ENCODE measurements at places on chromosomes 3 and 15.

- no peak for DNase-seq
Measured at GRCh38 chr3:99665017-99665416, 26.6 kb downstream of the COL8A1 start.

- no peak for DNase-seq
Measured at GRCh38 chr3:14258906-14259904, 80.6 kb downstream of the LSM3 start.

GRCh38 chr3:151499168-151499567 lies 38.3 kb upstream of the IGSF10 start:
- no peak for DNase-seq

- no peak for DNase-seq
Measured at GRCh38 chr15:79065706-79066376, 24.7 kb downstream of the RASGRF1 start.

GRCh38 chr15:68511073-68511991 lies 67.5 kb upstream of the CORO2B start:
- DNase-seq, result peak; percentile 84

GRCh38 chr3:185282696-185283373 lies 29.0 kb upstream of the EHHADH start:
- DNase-seq, result peak; percentile 94

GRCh38 chr15:55257938-55258337 lies 31.7 kb downstream of the RAB27A start:
- DNase-seq, result no peak

DNA sequence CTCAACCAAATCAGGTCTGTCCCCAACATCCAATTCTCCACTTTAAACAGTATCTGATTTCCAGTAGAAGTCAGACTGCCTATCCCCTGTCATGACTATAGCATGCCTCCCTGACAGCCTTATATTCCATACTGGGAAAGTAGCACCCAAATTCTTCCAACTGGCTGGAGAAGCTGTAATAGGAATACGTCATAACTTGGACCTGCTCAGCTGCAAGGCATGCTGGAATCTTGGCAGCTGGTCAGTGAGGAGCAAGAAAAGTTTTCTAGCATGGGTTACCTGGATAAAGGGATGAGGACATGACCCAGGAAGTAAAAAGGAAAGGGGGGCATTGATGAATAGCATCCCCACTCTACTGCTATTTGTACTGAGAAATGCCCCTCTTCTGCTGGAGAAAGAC lies 8.9 kb downstream of the SEMA5B start:
- no peak for DNase-seq

DNA sequence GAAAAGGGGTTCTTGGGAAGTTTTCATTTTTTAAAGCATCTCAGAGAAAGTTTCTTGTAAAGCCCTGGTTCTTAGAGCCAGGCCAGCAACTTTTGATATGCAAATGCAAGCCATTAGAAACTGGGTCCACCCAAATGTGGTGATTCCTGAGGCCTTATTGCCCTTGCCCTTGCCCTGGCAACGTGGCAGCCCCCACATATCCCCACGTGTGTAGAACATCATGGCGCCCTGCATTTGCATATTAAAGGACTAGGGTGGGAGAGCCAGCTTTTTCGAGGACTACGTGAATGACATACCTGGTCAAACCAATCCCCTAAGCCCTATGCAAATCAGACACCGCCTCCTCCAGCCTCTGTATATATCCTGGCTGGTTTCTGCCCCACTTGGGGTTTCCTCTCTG lies 314.9 kb upstream of the NECTIN3 start:
- no peak for DNase-seq

GRCh38 chr3:15973940-15974339 lies 176.2 kb upstream of the ANKRD28 start:
- DNase-seq, result no peak

DNA sequence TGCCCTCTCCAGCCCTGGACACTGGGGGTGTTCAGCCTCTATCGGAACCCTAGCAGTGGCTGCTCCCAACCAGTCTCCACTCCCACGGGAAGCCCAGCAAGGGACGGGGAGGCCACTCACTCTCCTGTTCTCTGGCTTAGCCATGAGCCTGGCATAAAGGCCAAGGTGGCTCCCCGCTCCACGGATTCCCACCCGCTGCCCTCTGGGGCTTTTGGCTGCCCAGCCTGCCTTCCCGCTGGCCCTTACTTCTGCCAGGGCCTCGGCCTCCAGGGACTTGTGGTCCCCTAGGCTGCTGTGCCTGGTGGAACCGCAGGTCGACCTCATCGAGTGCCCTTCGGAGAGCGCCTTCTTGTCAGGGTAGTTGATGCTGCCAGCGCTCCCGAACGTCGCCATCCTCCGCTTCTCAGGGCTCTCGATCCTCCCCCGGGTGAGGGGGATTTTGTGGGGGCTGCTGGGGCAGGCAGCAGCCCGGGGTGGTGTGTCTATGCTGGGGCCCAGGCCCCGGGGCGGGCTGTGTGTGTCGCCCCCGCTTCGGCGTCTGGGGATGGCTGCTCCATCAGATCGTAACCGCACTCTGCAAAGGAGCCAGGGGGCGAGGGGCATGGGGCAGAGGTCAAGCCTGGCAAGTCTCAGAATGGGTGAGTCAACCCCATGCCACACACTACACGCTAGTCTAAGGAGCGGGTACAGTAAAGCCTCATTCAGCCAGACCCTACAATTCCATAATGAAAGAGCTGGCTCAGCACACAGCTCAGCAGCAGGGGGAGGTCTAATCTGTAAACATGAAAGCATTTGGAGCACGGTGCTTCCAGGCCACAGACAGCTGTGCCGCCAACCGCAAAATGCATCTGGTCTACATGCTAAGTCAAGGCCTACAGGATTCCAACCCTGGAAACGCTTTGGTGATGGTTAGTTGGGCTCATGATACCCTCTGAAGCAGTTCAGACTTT lies 27.3 kb upstream of the RAD18 start:
- peak; percentile 97 for DNase-seq

- DNase-seq, result no peak
Measured at GRCh38 chr3:77506384-77506783, 466.5 kb downstream of the ROBO2 start.

DNA sequence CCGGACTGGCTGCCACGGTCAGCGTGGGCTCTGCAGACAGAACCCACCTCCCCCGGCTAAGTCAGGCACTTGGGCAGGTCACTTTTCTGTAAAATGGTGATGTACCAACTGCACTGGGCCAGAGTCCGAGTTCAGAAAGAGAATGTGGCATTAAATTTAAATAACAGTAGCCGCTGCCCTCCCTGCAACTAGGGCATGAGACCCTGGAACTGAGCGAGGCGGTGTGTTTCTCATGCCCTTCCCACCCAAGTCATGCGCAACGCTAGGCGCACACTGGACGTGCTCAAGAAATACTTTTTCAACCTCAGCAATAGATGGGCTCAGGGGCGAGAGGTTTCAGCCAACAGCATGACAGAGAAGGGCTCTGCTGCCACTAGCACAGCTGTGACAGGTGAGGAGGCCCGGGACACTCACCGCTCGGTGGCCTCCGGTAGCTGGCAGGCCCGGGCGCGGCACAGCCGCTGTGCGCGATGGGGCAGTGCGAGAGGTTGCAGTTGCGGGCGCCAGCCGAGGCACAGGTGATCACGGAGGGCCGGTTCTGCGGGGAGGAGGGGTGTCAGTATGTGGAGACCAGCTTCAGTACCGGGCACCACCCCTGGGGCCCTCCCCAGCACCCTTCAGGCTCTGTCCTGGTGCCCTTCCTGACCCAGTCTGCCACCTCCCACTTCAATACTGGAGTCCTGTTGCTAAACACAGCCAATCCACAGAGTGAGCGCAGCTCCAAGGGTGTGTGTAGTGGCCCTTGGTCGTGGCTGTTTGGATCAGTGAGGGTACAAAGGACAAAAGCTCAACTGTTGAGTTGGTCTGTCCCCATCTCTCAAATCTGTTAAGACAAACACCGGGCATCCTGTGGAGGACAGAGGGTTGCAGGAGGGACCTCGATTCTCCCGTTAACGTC lies 84.5 kb downstream of the VGLL4 start:
- no peak for DNase-seq

GRCh38 chr3:137222736-137223225 lies 265.0 kb downstream of the IL20RB start:
- DNase-seq, result no peak

GRCh38 chr3:109685084-109686079 lies 348.0 kb upstream of the DPPA4 start:
- peak; percentile 96 for DNase-seq

GRCh38 chr3:127719369-127719768 lies 46.6 kb downstream of the ABTB1 start:
- DNase-seq, result no peak

DNA sequence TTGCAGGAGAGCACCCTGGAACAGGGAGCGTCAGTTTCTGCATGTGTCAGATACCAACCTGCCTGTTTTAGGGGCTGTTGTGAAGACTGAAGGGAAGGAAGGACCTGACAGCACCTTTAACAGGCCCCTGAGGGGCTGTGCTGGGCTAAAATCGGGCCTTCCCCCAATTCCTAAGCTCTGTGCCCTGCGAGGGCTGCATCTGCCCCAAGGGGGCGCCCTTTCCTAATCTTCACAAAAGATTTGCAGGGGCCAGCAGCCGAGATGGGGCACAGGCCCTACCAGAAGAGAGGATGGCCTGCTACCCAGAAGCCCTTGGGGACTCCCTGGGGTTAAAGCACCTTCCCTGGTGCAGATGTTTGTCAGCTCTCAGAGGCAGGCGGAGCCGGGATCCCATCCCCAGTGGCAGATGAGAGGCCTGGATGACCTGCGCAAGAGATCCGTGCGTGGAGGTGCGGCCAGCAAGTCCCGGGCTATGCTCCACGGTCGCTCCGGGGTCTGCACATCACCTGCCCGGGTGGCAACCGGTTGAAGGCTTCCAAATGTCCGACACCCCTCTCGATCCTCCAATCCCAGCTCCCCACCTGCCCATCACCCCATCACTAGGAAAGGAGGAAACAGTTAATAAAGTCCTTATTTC lies 53.6 kb downstream of the RHCG start:
- DNase-seq, result peak; percentile 6

DNA sequence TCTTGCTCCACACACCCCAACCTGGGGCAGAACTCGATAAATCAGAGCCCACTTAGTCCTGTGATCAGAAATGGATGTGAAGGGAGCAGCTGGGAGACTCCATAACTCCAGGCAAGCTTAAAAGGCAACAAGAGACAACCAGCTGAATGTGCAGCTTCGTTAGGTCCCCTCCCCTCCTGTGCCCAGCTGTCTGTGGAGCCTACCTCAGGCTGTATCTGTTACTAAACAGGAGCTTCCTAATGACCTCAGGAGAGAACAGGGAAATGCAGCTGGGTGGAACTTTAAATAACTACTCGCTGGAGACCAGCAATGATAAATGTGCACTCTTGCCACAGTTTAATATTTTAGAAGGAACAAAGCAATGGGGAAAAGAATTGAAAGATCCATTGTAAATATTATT lies 25.9 kb downstream of the SLC9A9 start:
- DNase-seq, result no peak

GRCh38 chr3:98766924-98767323 lies 3.8 kb downstream of the ST3GAL6 start:
- DNase-seq, result no peak

DNA sequence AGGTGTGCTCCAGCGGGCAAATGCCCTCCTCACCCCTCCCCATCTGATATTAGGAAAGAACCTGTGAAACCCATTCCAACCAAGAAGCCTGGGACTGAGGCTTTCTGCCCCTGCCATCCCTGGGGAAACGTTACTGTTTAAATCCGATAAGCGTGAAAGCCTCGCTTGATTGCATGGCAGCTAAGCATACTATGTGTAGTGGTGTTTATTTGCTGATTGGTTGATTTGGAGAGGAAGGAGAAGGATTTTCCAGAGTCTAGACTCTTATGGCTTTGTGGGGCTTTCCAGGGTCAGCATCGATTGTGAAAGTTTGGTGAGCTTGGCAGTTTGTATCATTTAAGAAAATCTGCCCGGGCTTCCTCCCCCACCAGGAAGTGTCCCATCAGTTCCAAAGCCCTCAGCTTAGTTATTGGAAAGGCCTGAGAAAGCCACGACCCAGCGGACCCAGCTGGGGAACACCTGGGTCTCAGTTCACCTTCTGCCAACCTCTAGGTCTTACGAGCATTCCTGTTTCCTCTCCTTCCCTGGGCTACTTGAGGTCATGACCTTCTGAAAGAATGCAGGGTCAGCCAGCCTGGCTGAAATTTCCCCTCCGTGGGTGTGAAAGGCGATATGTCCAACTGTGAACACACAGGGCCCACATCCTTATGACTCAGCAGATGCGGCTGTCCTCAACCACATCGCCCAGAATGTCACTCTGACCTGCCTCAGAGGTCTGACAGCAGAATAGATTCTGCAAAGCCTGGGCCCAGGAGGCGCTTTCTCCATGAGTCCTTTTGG lies 62.8 kb upstream of the HERC1 start:
- peak; percentile 39 for DNase-seq

DNA sequence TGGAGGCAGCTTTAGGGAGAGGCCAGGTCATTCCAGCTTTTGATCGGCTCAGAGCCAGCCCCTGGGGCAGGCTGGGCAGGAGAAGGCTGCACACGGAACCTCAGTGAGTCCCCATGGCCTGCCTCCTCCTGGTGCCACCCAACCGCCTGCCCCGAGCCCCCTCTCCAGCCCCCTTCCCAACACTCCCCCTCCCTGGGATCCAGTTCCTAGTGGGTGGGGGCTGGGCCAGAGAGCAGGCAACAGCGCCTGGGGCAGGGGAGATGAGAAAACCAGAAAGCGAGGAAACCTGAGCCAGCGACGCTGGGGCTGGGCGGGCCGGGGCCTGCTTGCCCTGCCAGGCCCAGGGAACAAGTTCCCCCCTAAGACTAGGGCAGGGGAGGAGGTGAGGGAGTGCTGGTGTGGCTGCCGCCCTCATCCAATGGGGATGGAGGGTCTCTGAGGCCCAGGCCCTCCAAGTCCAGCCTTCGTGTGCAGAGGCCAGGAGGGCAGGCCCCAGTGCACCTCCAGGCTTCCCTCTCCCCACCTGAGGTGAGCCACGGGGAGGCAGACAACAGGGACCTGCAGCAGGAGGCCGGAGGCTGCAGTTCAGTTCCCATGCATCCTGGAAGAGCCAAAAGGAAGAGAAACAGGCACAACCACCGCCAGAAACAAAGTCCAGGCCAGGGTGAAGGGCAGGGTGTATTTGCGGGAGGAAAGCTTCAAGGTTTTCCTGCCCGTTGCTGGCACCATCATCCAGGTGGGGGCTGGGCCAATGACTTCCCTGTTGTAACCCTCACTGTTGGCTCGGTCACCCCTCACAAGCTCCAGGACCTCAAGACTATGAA lies 4.0 kb upstream of the SEMA3F start:
- no peak for DNase-seq

DNA sequence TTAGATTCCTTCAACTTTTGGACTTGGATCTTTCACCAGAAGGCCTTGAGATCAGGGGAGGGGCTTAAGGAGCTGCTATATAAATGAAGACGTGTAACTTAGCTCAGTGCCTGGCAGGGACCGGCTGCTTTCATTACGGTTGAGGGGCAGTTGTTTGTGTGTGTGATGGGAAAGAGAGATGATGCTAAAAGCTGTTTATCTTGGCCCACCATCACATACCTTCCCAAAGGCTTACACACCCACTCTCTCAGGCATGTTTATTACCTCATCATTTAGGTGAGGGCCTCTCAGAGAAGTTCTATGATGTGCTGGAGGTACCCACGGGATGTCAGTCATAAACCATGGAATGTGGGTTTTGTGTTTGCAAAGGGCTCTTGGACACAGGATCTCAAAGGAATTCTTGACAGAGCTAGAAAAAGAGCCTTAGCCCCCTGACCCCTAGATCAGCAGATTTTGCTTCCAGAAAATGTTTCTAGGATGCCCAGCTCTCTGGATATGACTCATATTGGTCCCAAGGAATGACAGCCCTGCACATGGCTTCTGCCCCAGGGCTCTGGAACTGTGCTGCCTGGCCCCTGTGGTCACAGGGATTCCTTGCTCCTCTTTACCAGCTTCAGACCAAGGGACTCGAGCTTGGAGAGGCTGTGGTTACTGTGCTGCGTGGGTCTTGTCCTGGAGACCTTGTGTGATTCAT lies 15.9 kb upstream of the SMAD3 start:
- peak; percentile 69 for DNase-seq

GRCh38 chr15:57500256-57500655 lies 91.4 kb upstream of the MYZAP start:
- no peak for DNase-seq
